Dermis blood vessel endothelial cell (primary cell): ENCODE measurements at places on chromosomes 5 and 9. TPM values are rescaled to one million over a fixed set of nuclear protein-coding genes. Genes with fewer than 3 reads are reported as not detected.
A peak's percentile ranks its signal among the peaks of the same experiment; 100 is the strongest.

GRCh38 chr5:137594717-137595116, 95.6 kb upstream of the SPOCK1 start:
- DNase-seq, result peak; percentile 37

DNA sequence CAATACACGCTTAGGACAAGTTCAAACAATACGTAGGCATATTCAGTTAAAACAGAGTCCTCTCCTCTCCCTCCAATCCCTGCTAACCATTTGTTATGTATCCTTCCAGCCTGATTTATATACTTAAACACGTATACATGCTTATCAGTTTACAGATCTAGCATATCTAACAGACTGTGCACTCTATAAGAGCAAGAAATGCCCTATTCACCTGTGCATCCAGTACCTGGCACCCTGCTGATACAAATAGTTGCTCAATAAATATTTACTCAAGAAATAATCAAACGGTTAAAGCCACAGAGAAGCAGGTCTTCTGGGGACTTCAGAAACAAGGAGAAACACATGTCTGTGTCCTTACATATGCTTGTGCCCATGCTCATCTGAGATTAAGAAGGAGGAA, 55.9 kb downstream of the MLLT3 start:
- no peak for DNase-seq

The SSNA1 gene
- 112 and 128 TPM in 2 replicates for total RNA-seq

DNA sequence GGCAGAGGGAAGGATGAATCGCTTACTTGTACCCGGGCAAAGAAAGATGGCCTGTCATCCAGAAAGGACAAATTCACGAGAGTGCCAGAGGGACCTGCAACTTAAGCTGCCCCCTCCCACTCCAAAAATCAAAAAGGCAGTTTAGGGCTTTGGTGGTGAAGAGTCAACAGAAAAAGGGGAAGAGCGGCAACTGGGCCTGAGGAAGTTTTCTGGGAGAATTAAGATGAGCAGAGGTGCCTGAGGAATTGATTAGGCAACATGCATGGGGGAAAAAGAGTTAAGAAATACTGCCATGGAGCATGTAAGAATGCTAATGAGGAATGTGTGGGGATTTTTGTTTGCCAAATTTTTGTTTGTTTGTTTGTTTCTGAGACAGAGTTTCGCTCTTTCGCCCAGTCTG, 1.8 kb upstream of the ACTL7B start:
- no peak for DNase-seq

The NMRK1 gene
- total RNA-seq, result 36.9 and 43.7 TPM in 2 replicates
